ENCODE measurements at places on chromosomes 16 and 17.
A peak's percentile ranks its signal among the peaks of the same experiment; 100 is the strongest.

DNA sequence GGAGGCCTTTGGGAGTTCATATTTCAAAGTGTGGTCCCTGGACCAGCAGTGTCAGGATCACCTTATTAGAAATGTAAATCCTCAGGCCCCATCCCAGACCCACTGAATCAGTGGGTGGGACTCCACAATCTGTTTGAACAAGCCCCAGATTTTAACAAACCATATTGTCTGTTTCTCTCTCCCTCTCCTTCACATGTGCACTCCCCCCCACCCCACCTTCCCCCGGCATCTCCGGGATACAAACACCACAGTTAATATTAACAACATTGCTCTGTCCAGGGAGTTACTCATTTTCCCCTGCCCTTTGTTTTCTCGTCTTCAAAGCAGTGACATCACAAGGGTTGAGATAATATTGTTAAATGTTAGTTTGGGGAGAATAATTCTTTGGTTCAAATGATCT, 127.3 kb downstream of the KATNIP start:
- no peak for DNase-seq

- no peak for DNase-seq
Measured at GRCh38 chr16:47925811-47926460, 229.9 kb downstream of the ABCC12 start.

DNA sequence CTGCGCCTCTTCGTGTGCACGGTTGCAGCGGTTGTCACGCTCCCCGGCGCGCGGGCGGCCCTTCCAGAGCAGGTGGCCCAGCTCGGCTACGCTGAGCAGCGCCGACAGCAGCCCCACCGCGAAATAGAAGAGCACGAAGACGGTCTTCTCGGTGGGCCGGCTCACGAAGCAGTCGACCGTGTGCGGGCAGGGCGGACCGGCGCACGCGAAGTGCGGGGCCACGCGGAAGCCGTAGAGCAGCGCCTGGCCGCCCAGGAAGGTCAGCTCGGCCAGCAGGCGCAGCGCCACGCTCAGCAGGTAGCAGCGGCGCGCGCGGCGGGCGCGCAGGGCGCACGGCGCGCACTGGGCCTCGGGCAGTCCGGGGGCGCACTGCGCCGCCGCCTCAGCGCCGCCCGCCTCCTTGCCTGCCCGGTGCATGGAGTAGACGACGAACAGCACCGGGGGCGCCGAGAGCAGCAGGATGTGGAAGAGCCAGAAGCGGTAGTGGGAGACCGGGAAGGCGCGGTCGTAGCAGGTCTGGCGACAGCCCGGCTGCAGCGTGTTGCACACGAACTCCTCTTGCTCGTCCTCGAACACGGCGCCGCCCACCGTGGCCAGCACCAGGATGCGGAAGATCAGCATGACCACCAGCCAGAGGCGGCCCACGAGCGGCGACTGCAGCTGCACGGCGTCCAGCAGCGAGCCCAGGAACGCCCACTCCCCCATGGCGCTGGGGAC, 1.3 kb downstream of the GJD3 start:
- DNase-seq, result no peak

DNA sequence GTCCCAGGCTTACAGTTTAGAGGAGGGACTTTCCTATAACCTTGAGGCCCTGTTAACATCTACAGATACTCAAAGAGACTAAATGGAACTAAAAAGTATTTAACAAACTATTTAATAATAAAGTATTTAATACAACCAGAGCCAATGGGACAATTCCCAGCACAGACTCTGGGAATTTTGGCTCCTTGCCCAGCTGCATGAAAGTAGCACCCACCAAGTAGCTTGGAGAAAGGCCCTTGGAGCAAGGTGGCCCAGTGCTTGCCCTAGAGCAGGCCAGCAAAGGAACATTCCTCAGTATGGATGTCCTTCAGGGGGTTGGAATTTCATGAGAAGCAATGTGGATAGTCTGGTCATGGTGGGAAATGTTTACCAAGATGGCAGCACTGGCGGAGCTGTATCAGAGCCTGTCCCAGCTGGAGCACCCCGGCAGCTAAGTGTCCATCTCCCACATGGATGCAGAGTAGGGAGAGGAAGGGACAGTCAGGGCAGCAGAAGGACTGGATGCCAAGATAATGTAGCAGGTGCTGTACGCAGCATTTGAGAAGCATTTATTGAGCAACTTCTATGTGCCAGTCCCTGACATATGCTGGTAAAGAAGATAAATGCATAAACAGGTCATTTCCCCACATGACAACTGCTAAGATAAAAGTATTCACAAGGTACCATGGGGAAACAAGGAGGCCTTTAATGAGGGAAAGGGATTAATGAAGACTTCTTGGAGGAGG, 5.2 kb upstream of the SMARCD2 start:
- no peak for DNase-seq

- peak; percentile 98 for DNase-seq
Measured at GRCh38 chr17:18183334-18184142, at the start of gene ALKBH5. Gene ALKBH5 (plus strand): TSS chr17:18183828. CDS start chr17:18184244, 416 bp downstream.

GRCh38 chr16:68978303-68978954, 127.0 kb upstream of the HAS3 start:
- DNase-seq, result no peak

- DNase-seq, result no peak
Measured at GRCh38 chr16:86297391-86297790, 212.9 kb upstream of the FOXF1 start.

DNA sequence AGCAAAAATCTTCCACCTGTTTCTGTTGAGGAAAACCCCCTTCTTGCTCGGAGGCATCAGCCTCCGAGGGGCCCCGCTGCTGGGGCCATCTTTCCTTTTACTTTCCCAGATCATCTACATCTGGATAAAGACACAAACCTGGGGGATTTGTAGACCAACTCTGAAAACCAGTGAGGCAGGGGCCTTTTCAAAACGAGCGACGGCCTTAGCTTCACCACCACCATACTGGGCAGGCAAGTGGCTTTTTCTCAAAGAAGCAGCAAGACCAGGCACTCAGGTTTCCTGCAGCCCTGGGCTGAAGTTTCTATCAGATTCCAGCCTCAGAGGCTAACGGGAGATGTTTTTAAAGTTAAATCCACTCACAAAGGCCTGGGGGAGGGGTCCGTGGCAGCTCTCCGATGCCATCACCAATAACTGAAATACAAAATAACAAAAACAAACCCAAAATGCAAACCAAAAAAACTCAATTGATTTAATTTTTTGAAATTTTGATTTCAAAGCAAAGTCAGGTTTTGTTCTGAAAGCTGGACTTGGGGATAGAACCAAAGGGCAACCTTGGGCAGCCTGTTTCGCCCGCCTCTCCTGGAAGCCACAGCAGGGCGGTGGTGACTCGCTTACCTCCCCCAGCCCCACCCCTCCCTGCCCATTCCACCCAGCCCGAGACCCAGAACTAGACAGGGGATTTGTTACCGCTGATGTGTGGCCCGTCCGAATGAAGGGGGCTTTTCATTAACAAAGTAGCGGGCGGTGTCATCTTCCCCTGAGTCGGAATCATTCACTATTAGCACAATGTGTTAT, 55.8 kb downstream of the SALL1 start:
- DNase-seq, result no peak

DNA sequence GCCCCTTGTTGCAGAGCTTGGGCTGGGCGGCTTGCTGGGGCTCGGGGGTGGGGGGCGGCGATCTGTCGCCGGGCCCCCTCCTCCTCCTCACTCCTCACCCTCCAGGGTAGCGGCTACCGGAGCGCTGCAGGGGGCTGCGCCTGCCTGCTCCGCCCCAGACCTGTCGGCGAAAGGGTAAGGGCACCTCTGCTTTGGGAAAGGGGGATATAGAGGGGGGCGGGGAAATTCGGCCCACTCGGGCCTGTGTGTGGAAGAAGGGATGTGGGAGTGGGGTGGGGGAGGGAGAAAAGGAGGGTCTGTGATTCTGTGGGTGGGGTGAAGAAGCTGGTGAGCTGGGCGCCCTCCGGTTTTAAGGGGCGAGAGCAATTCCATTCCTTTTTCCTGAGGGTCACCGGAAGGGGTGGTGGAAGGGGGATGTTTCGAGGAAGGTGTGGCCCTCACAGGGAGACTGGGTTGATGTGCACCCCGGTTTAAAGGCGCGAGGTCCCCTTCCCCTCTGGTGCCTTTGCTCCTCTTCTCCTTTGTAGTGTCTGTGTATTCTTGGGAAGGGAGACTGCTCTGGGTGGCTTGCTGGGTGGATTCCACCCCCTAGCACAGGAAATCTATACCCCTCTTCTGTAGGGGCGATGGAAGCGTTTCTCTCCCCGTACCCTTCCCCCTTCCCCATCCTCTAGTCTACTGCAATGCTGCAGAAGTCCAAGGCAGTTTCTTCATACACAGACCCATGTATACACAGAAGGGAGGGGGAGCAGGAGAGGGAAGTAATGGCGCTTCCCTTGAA, 878 bp downstream of the TAOK1 start:
- no peak for DNase-seq

DNA sequence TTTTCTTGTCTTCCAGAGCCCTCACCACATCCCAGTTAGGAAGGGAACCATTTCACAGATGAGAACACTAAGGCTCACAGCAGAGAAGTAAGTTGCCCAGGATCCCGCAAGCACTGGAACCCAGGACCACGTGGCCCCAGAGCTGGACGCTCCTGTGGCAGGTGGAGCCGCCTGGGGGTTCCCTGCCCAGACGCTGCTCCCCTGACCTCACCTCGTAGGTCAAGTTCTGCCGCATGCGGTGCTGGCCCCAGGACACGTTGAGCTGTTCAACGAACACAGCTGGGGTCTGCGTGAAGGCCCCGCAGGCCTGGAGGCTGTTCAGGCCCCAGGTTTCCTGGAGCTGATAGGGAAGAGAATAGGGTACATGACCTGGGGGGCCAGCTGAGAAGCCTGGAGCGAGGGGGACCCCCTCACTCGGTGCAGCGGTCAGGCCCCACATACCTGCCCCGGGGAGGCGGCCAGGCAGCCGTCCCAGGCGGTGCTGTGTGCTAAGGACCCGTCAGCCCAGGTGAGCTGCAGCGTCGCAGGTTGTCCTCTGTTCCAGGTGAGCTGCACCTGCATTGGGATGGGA, 54.1 kb downstream of the RMI2 start:
- no peak for DNase-seq

GRCh38 chr17:79983456-79983855, 52.2 kb downstream of the TBC1D16 start:
- DNase-seq, result no peak

- no peak for DNase-seq
Measured at GRCh38 chr16:55828680-55829079, 4.2 kb downstream of the CES1 start.

DNA sequence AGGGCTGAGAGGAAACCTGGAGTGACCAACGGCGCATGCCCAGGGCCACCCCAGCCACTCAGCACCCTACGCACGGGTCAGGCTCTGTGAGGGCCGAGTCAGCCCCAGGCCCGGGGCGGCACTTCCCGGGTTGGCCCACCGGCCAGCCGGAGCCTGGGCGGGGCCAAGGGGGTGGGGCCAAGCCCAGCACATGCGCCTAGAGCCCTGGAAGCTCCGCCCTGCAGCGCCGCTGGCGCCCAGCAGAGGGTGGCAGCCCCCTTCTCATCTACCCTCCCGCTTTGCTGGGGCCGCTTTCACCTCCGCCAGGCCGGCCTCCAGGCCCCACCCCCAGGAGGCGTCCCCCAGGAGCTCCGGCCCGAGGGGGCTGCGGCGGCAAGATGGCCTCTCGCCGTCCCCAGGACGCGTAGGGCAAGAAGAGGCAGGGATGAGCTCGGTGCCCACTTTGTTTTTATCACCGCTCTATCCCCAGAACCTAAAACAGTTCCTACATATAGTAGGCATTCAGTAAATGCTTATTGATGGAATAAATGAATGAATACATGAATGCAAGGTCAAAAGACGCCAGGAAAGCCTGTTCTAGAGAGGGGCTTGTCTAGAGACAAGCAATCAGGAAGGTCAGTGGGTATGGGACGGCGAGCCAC, 31.3 kb downstream of the MYO18A start:
- peak; percentile 63 for DNase-seq

DNA sequence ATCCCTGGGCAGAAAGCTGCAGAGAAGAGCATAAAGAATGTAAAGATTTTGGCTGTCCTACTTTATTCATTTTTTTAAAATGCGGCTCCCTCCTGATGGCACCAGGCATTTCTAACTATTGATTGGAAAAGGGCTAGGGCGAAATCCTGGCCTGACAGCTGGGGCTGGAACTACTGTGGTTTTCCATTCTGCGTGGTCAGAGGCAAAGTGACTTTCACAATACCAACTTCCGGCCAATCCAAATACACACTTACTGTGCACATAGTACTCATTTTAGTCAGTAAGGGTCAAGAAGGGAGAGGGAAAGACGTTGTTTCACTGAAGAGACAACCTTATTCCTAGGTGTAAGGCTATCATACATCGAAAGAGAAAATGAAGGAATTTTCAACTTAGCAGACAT, 113.8 kb upstream of the PMFBP1 start:
- DNase-seq, result no peak

DNA sequence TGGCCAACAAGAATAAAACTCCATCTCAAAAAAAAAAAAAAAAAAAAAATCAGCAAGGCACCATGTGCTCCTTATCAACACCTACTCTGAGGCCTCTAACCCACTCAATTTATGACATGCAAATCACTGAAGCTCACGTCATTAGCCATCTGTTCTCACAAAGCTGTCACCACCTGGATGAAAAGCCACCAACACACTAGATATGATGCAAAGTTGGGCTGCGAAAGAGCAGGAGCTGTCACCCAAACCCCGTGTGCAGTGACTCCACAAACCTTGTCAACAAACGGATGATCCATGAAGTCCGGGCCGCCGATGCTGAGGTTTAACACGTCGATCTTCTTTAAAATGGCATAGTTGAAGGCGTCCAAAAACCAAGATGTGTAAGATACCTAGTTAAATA, 25.3 kb downstream of the MBTPS1 start:
- DNase-seq, result no peak

DNA sequence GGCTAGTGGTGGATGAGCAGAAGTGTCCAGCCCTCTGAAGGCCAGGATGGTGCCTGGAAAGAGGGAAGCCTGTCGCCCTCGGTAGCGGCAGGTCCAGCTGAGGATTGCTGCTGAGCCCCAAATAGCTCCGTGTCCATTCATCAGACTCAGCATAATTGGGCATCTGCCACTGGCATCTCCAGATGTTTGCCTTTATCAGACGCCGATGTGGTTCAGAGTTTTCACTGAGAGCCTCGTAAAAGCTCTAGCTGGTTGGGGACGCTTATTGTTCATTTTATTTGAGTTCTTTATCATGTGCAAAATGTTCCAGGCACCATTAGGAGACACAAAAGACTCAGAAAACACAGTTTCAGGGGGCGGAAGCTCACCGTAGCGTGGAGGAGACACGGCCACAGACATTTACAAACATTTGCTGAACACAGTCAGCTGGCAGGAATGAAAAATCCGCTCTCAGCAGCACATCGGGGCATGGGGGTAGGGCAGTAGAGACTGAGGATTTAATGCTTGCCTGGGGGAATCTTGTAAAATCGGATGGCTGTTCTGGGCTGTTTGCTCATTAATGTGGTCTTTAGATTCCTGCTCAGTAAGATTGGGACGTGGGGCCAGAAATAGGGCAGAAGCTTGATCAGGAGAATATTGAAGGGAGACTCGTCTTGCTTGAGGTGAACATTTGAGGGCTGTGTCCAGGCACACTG, 41.7 kb downstream of the SMPD3 start:
- DNase-seq, result no peak

GRCh38 chr16:25978218-25978617, 286.5 kb downstream of the HS3ST4 start:
- no peak for DNase-seq

DNA sequence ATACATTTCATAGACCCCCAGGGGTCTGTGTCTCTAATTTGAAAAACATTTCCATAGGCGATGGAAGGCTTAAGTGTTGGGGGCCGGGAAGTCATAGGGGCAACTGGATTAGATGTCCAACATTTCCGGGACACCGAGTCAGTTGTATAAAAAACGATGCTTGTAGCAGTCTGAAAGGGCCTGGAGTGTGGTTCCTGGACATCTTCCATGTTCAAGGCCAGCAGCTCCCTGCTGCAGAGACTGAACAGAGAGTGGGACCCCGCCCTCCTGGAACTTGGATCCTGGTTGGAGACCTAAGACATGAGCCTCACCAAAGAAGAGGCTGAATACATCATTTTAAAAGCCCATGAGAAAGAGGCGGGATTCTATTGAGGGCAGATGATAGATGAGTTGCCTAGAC, 82.0 kb upstream of the ZNF423 start:
- DNase-seq, result no peak
